ENCODE measurements at places on chromosomes 4 and X.
A peak's percentile ranks its signal among the peaks of the same experiment; 100 is the strongest.

DNA sequence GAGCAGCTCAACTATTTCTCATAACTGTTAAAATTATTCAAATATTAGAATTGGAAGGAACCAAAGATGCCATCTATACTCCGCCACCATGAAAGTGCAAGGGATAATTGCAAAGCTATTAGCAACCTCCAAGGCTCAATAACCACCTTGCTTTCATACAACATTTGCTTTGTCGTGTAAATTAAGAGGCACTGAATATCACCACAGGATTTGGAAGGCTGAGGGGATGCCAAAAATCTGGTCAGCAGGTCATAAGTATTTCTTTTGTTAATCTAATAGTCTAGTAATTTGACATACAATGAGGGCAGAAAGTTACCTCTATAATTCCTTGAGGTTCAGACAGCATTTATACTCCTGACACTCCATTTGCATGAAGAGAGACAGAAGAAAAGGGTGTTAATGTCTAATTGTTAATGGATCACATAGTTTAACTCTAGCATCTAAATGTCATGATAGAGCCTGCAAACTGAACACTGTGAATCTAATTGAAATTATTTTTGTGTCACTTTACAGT is 200.9 kb upstream of the DIAPH2 start:
- no peak for ATAC-seq

GRCh38 chr4:53101191-53101581 is 239.1 kb downstream of the RASL11B start:
- no peak for ATAC-seq

DNA sequence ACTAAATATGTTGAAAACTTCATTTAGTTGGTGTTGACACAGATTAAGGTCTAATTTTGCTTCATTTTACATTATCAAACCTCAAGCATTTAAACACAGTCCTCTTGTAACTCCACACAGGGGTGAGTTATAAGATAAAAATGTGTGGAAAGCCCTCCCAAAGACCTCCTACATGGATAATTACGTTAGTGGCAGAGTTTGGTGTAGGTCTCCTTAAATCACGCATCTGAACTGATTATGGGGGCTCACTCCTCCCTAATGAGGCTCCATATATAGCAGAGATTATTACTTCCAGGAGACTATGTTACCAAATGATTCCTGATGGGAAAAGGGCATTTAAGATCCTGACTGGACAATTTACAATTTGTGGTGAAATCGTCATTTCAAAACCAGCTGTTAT is 32.2 kb upstream of the VCX3B start:
- no peak for ATAC-seq

- no peak for ATAC-seq
These were observed 230.9 kb downstream of the SOX3 start for GRCh38 chrX:140273921-140274320.

- ATAC-seq = no peak
These were observed 1.4 kb upstream of the PHF8 start for GRCh38 chrX:54045563-54046228.

GRCh38 chr4:155509555-155509954 is 132.8 kb upstream of the MAP9 start:
- ATAC-seq = no peak

GRCh38 chr4:149631629-149632028 is 184.0 kb downstream of the IQCM start:
- no peak for ATAC-seq

DNA sequence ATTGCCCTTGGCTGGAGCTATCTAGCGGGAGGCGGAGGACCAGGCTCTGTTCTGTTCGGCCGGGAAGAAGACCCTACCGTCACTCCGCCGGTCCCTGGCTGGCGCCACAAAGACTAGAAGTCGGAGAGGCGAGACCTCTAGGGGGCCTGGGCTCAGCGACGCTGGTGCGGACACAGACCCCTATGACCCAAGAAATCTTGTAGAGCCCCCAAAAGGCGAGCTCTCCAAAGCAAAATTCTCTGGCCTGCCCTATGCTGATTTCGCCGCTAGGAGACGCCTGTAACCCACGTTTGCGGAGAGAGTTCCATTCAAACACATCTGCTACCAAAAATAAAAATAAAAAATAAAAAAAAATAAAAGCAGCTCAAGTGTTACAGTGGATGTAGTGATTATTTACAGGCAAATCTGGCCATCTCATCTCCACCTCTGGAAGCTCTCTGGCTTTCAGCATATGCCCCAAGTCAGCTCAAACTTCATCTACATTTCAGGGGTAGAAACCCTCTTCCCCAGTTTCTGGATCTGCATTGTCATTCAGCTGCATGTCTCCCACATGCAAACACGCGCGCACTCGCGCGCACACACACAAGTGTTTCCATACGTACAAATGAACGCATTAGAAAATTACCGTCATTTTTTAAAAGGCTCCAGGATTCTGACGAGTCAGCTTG is 2.4 kb upstream of the PCDH10 start:
- ATAC-seq = no peak

- no peak for ATAC-seq
These were observed 216.0 kb upstream of the TAPT1 start for GRCh38 chr4:16442296-16442695.

DNA sequence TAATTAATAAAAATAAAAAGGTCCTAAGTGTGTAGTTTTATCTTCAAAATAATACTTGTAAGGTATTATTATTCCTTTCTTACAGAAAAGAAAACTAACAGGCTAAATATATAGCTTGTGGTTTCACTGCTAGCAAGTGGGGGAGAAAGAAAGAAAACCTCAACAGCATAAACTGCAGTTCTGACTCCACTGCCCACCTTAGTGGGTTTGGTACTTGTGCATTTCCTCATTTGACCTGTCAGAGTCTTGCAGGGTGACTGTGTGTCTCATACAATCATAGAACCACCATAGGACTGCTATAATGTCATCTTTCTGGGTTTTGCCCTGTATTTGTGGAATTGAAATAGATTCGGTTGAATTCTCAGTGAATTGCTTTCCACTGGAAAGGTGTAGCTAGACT is 94.7 kb upstream of the PUDP start:
- ATAC-seq = no peak

GRCh38 chr4:182805321-182805720 is 111.9 kb downstream of the DCTD start:
- no peak for ATAC-seq

GRCh38 chr4:157014621-157015591 is 43.3 kb upstream of the PDGFC start:
- no peak for ATAC-seq

DNA sequence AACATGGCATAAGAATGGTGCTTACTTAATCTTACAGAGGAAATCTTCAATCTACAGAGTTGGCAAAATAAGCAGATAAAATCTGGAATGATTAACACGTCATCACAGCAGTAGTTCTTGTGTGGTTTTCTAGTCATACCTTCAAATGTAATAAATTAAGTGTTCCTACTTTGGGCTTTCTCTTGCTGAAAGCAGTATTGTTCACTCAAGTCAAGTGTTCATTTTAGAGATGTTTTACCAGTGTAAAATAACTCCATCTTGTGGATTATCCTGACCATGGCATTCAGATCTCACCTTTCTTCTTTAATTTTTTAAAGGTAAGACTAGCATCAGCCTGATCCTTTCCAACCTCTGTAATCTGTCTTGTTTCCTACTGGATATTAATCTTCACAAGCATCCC is 72.9 kb downstream of the ADAMTS3 start:
- ATAC-seq = no peak

GRCh38 chr4:168843635-168844034 is 166.4 kb downstream of the CBR4 start:
- ATAC-seq = no peak

- peak; percentile 51 for ATAC-seq
These were observed 247.1 kb upstream of the PITX2 start for GRCh38 chr4:110869862-110870572.

DNA sequence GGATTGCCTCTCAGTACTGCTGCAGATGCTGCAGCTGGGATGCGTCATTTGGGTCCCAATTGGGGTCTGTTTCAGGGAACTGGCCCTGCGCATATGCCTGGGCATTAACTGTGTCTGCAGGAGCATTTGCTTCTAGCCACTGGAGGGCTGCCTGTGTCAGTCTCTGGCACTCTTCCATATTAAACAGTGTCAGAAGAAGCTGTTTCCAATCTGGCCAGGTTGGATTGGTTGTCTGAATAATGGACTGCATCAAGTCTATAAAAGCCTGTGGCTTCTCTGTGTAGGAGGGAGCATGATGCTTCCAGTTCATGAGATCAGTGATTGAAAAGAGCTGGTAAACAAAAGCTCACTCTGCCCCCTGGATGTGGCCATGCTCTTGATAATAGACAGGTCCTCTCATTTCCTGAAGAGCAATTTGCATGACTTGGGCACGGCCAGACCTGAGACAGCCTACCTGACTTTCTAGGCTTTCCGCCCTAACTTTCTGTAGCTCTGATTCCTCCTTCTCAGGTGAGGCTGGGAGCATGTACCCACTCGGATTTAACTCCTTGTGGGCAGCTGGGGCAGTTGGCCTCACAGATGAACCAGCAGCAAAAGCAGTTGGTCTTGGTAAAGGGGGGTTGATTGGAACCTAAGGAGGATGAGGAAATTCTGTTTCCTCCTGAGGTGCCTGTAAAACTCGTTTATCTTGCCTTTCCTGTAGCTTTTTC is 29.2 kb downstream of the SULT1E1 start:
- ATAC-seq = no peak

GRCh38 chr4:97589481-97590196 is 553.6 kb downstream of the STPG2 start:
- ATAC-seq = no peak

DNA sequence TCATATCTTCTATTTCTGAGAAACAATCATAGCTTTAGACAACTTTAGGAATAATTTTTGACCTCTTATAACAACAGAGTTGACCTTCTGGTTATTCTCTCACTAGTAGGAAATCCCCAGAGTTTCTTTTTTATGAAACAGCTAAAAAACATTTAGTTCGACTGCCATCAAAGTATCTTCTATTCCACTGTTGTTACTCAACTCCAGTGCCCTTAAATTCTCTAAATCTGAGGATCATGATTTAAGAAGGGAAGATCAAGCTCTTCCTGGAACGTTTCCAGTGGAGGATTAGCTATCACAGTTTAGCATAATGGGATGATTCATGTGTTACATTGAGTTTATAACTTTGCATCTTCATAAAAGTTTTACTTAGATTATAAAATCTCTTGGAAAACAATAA is 134.9 kb upstream of the VEGFC start:
- no peak for ATAC-seq

DNA sequence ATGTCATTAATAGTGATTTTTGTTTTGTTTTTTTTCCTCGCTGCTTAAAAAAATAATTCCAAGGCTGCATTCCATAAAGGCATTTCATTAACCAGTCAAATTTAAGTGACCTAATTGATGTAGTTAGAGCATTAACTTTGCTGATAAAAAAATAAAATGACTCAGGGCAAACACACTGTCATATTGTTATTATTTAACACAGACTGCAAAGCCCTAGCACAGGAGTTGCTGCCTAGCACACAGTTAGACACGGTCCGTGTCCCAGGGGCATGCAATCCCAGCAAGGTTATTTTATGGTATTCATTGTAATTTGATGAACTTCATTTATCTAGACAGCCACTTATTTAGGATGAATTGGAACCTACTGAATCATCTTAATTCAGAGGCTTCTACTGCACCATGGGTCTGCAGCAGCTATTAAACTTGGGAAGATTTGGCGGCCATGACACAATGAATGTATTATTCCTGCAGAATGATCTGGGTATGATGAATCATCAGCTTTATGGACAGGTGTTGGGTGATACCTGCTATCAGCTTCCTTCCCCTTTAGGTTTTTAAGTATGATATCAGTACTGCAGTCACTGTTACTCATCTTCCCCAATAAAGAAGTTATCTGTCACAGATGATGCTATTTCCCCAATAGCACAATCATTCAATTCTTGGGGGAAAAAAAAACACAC is 182.7 kb downstream of the PPARGC1A start:
- ATAC-seq = no peak

- ATAC-seq = no peak
These were observed 257.7 kb upstream of the SPOCK3 start for GRCh38 chr4:167492007-167492406.

DNA sequence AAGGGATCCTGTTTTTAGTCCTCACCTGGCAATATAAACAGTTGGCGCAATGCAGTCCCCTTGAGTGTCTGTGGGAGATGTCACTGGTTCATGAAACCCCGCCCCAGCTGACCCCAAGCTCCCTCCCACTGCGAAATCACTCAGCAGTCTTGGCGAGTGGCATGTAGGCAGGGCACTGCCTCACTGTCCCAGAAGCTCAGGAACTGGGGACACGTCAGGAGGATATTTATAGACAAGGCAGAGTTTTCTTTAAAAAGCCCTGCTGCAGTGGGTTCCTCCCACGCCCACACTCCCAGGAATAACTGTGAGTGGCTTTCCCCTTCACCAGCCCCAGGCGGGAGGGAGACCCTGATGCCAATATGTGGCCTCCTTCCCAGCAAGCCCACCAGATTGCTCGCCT is 44.3 kb upstream of the PPP2R2C start:
- no peak for ATAC-seq

DNA sequence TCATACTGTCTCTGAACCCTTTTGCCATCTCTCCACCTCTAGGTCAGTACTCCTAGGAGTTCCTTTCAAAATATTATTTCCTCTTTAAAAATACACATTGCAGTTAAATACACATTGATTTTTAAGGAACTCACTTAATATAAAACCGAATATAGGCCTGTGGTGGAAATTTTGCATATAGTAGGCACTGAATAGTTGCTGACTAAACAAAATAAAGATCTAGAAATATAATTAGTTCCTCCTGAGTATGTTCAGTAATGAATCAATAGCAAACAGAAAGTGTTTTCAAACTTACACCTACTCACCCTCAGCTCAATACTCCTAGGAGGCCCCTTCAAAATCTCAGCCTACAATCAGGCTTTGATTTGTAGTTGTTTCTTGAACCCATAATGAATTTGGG is 61.5 kb downstream of the IGSF1 start:
- no peak for ATAC-seq

DNA sequence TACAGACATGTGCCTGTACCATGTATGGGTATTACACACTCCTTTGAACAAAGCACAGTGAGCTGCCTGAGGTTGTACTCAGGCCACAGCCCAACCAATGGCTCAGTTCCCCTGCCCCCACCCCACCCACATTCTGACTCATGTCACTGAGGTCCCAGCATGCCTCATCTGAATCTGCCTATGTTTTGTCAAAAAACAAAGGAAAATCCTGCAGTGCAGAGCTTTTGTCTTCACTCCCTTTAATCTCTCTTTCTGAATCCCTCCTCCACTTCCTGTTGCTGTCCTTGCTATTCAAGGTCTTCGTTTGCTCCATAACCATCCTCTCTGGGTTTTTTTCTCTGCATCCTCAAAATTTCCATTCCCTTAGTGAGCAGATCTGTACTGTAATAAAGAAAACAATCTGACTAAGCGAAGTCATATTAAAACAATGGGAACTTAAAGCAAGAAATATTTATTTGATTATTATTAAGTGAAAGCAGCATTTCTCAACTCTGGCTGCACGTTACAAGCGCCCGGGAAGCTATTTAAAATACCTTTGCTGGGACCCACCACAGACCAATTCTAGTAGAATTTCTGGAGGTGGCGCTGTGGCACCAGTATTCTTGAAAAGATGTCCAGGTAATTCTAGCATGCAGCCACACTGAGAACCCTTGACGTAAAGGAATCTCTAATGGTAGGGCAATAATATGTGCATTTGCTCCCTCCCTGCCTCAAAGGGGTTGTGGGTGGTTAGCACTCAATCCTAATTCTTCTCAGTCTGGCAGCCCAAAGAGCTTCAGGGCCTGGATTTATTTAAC is 8.7 kb downstream of the GUCY2F start:
- peak; percentile 25 for ATAC-seq

GRCh38 chr4:148634476-148634875 is 192.3 kb upstream of the NR3C2 start:
- no peak for ATAC-seq
